ENCODE measurements at places on chromosomes 2 and 18.

DNA sequence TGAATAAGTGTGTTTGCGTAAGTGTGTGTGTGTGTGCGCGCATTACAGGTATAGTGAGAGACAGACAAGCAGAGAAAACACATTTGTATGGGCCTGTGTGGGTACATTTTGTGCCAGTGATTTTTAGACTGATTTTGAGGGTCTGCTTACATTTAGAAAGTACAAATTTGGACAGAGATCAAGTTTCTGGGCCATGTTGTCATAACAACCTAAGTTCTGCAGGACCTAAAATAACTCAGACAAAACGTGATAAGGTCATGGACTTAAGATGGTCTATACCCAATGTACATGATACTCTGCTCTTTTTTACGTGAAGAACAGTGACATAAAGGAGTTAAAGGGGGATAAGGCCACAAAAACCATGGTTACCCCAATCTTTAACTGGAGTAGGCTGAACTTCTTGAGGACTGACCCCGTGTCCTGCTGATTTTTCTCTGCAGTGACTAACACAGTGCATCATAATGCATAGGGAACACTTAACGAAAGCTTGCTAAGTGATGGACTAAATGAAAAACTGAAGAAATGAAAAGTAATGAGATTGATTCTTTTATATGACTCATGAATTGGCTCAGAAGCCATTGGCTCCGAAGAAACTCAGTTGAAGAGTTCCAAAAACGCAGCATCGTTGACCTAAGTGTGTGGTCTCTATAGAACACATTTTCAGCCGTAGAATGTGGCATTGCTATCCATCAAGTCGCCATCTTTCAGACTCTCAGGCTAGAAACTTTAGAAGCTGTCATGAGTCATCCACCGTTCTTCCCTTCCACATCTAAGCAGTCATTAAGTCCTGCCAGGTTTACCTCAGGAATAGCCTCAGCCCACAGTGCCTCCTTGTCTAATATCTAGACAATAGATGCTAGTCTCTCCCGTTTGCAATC is 61.6 kb upstream of the NCOA1 start:
- no peak for DNase-seq

DNA sequence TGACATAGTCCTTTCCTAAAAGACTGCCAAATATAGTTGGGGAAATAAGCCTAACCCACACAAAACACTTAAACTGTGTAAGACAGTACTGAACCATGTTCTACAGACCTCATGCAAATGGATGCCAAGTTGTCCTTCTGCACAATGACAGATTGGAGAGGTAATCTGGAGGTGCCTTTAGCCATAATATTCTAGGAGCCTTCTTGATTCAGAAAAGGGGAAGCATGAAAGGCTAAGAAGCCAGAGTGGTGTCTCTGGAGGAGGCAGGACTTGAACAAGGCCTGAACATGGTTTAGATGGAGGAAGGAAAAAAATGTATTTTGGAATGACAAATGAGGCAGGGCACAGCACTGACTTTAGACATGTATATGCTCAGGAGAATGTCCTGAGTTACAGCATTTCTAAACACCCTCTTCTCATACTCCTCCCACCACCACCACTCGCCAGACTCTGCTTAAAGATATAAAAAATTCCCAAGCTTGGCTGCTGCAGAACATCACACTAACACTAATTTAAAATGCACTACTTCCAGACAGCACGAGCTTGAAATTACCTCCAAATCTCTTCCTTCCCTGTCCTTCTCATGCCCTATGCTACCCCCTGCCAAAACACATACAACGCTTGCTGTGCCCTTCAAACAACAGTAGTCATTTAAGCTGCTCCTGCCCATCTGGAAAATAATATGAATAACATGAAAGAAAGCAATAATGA is 110.4 kb downstream of the ANKRD44 start:
- no peak for DNase-seq

GRCh38 chr2:55922291-55922907 is 1.2 kb downstream of the EFEMP1 start:
- peak; percentile 26 for DNase-seq

- no peak for DNase-seq
Measured at GRCh38 chr2:43329637-43330036, 103.2 kb upstream of the ZFP36L2 start.

- no peak for DNase-seq
Measured at GRCh38 chr2:191158193-191158592, 7.4 kb upstream of the STAT4 start.

DNA sequence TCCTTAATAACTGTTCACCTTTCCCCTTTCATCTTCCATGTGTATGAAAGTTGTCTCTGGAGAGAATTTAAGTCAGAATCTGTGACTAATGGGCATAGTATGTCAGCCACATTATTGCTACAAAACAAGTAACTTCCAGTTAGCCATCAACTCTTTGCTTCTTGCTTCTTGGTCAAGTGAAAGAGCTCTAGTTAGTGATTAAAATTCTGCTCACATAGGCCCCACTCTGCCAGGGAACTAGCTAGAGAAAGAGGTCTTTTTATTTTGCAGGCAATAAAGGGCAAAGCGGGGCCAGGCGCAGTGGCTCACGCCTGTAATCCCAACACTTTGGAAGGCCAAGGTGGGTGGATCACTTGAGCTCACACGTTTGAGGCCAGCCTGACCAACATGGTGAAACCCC is 64.6 kb downstream of the COLEC12 start:
- no peak for DNase-seq

DNA sequence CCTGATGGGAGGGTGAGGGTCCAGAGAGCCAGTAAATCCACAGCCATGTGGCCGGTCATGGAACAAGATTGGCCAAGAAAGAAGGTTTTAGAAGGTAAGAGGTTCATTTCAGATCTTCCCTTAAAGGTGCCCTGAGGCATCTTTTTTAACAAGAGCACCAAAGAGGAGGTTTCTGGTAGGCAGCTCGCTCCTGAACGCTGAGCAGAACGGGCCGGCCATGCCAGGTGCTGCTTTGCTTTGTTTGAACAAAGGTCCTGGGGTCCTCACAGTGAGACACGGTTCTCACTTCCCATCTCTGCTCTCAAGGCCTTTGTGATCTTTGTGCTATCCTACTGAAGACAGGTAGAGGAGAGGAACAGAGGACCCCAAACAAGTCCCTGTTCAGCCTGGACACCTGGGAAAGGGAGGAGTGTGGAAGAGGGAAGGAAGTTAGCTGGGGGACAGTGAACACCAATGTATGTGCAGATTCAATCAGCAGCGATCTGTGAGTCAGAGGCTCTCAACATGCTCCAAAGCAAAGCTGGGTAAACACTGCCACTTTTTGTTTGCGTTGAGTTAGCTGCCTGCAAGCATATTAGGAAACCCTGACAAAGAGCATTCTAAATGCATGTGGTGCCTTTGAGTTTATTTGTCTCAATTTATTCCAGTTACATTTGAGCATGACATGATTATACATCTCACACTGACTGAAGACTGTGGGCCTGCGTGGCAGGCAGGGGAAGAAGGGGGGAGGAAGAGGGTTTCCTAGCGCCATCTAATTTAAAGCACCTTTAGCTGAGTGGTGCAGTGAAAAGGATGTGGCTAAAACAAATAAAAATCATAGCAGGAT is 102.4 kb downstream of the ASB1 start:
- peak; percentile 45 for DNase-seq

DNA sequence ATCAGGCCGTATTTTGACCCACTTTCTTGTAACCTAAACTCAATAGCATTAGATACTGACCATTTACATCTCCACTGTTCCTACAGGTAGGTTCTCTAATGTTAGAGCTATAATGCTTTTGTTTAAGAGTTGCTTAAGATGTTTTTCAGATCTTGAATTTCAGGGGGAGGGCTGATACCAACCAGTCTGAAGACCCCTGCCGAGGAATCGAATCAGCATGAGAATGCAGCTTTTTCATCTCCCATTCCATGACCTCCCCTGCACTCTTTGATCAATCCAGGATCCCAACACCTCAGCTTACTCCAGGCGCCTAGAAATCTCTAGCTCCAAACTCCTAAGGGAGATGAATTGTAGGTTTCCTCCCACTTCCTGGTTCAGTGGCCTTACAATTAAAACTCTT is 120.5 kb upstream of the MC4R start:
- DNase-seq, result no peak

DNA sequence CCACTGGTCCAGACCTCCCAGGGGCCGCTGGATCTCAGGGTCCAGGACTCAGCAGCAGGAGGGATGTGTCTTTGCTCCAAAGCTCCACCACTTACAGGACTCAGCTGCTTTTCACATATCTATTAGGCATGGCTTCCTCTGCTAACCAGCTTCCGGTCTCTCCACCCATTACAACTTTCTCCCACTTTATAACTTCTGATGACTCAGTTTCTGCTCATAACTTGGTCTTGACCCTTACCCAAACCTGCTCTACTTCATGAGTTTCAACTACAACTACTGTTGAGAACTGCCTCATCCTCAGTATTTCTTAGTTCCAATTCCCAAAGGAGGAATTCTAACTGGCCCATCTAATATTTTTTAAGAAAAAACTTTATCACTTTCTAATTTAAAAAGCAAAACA is 17.2 kb downstream of the SULT1C2 start:
- DNase-seq, result no peak

DNA sequence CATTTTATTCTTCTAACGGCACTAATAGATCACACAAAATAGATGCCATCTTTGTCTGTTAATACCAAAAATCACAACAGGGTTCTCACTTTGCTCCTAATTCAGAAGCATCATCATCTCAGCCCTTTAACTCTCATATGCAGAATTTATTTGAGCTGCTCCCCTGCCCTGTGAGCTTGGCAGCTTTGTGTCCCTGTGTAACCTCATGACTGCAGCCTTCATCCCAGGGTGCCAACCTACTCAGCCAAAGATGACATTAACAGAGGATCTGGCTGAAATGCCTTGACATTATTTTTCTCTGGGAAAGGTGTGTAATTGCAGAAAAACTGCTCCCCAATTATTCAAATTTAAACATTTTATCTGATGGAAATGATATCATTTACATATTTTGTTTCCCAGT is 319.4 kb downstream of the NRXN1 start:
- DNase-seq, result no peak

GRCh38 chr2:226118471-226119429 is 680.9 kb downstream of the IRS1 start:
- peak; percentile 60 for DNase-seq

DNA sequence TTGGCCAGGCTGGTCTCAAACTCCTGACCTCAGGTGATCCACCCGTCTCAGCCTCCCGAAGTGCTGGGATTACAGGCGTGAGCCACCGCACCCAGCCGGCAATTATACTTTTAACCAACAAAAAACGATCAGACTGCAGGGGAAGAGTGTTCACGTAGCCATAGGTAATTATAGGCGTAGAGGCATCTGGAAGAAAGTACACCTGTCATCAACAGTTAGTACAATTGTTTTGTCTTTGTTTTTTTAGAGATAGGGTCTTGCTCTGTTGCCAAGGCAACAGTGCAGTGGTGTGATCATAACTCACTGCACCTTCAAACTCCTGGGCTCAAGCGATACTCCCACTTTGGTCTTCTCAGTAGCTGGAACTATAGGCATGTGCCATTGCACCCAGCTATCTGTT is 20.0 kb downstream of the ST3GAL5 start:
- no peak for DNase-seq

GRCh38 chr2:136131961-136132824 is 14.2 kb upstream of the CXCR4 start:
- no peak for DNase-seq
